ENCODE measurements at places on chromosomes 16 and 17.

DNA sequence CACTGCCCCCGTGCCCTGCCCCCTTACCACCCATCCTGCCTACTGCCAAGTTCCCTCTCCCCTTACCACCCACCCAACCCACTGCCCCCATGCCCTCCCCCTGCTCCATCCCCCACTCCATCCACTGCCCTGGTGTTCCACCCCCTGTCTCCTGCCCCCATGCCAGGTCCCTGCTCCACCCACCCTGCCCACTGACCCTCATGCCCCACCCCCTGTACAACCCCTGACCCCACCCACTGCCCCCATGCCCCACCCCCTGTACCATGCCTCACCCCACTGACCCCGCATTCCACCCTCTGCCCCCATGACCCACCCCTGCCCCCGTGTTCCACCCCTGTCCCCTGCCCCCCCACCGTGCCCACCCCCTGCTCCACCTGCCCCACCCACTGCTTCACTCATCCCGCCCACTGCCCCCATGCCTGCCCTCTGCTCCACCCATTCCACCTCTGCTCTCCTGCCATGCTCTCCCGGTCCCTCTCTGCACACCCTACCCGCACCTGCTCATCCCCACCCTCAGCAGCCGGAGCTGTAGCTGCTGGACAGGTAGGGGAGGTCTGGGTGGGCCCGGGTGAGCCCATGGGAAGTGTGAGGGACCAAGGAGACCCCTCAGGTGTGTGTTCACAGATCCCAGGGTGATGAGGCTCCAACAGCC, 7.4 kb upstream of the FN3KRP start:
- no peak for DNase-seq

GRCh38 chr16:67245674-67246080, 1.6 kb downstream of the FHOD1 start:
- DNase-seq, result no peak

- DNase-seq, result no peak
These were observed 62.4 kb upstream of the AKTIP start for GRCh38 chr16:53565296-53565863.

GRCh38 chr16:3625911-3626732, 14.7 kb upstream of the SLX4 start:
- DNase-seq, result no peak

DNA sequence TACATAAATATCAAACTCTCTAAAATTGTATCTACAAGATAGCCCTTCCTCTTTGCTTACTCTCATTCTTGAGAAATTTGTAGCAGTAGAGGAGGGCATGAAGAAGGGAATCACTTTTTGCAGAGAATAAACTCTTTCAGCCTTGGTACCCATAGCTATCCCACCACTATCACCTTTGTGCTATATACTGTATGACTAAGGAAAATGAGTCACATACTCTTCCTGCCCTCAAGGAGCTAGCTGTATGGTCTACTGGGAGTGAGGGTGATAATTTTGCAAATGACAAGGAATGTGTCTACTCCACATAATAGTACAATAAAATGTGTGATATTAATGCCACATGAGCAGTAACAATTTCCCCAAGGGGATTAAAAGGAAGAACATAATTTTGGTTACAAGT, 184.6 kb upstream of the WSB1 start:
- DNase-seq, result no peak

GRCh38 chr16:4060009-4060408, 56.2 kb downstream of the ADCY9 start:
- no peak for DNase-seq

DNA sequence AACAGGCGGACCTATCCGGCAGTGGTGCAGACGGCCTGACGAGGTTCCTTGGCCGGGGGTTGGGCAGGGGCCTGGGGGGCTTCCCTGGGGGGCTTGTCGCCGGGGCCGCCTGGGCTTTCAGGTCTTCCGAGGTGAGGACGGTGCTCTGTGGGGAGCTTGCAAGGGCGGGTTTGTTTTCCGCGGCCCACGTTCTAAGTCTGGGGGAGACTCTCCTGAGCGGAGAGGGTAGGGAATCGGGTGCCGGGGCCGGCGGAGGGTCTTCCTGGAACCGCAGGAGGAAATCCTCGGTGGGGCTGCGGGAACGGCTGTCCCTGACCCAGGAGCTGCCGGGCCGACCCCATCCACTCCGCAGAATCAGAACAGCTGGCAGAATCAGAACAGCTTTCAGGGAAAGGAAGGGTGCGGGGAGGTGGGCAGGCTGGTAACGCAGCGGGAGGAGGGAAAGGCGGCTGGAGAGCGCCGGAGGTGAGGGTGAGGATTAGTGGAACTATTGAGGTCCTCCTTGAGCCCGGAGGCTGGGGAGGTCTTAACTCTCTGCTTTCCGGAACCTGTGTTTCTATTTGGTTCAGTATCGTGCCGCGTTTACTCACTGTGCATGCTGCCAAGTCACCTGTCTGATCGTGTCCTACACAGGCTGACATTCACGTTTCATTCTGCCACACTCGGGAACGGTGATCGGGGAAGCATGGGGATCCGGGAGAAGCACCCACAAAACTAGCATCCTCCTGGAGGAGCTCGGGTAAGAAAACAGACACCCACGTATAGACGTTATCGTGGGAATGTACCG, 28.9 kb downstream of the CPSF4L start:
- DNase-seq, result no peak

- no peak for DNase-seq
These were observed 46.7 kb downstream of the RTN4RL1 start for GRCh38 chr17:1978396-1978949.

- peak; percentile 15 for DNase-seq
These were observed 56.3 kb downstream of the IL21R start for GRCh38 chr16:27458258-27458657.

GRCh38 chr17:30831663-30832437, at the start of gene ATAD5:
Gene ATAD5, plus strand, starts transcription at chr17:30831966. Its CDS starts 382 bp downstream, at chr17:30832348.
- DNase-seq, result peak; percentile 86

- no peak for DNase-seq
These were observed 138.1 kb downstream of the PARN start for GRCh38 chr16:14491861-14492529.

DNA sequence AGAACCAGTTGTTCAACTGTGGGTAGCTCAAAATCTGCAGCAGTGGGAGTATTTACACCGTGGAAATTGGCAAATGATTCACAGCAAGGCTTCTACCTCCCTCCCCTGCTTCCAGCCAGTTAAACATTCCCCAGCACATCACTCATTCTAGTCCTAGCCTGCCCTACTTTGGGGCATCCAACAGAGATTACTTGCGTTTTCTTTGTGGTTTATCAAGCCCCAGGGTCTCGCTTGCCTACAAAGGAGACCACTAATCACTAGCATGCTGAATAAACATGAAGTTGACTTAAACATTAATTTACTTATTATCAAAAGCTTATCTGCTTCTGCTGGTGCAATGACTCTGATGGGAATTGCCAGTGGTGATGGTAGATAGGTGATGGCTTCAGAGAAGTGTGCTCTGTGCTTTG, 94.5 kb downstream of the MARF1 start:
- DNase-seq, result no peak

DNA sequence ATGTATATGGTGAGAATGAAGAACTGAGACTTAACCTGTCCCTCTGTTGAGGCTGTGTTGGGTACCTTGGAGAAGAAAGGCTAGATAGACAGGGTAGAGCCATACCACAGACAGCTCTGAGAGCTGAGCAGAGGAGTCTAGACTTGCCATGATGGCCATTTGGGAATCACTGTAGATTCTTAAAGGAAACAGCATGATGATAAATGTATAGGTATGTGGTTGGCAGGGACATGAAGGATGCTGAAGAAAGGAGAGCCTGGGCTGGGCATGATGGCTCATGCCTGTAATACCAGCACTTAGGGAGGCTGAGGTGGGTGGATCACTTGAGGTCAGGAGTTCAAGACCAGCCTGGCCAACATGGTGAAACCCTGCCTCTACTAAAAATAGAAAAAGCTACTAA, 114.4 kb upstream of the HAS3 start:
- DNase-seq, result no peak

GRCh38 chr17:13002761-13003453, 14.9 kb downstream of the ELAC2 start:
- DNase-seq, result peak; percentile 50

- DNase-seq, result no peak
These were observed 36.4 kb downstream of the TXNDC11 start for GRCh38 chr16:11706180-11706742.

GRCh38 chr17:67500261-67500660, 123.2 kb downstream of the PITPNC1 start:
- DNase-seq, result no peak

GRCh38 chr17:50956750-50957523, 90.8 kb upstream of the TOB1 start:
- peak; percentile 72 for DNase-seq

- DNase-seq, result no peak
These were observed 4.1 kb downstream of the SLC16A5 start for GRCh38 chr17:75091855-75092327.

DNA sequence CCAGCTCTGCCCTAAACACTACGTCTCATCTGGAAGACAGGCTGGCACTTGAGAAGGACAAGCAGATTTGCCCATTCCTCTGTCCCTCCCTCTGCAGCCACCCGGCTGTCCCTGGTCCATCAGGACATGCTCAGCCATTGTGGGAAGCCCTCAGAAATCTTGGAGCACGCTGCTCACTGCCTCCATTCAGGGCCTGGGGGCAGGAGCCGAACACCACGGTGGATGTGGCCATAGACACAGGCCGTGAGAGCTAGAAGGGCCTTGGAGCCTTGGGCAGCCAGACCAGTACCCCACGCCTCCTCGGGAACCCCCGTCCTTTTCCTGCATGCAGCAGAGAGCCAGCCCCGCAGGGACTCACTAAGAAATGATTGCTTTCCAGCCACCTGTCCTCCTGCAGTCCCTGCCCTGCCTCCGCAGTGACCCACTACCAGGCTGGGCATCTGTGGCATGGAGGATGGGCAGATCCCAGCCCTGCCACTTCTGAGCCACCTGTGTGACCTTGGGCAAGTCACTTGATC, 3.4 kb downstream of the DOC2A start:
- DNase-seq, result no peak

DNA sequence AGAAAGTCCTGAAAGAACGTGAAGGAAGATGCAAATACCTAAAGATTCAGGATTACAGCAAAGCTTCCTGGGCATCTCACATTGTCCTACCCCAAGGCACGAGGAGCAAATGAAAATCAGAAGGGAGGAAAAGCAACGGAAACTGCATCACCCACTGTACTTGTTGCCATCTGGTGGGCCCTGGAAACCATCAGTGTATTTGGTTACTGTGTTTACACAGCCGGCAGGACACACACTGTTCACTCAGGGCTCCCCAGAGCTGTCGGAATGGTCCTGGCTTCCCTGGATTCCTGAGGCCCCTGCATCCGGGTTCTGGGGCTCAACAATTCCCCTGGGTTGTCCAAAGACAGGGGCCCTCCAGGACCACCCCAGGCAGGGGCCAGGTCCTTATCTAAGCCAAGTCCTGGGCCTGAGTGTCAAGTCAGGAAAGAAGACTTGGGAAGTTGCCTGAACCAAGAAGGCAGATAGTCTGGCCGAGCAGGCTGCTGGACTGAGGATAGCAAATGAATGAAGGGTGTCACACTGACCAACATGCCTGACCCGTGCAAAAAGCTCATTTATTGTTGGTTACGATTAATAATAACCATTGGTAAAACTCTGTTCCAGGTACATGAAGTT, 52.8 kb downstream of the SOX9 start:
- DNase-seq, result no peak

DNA sequence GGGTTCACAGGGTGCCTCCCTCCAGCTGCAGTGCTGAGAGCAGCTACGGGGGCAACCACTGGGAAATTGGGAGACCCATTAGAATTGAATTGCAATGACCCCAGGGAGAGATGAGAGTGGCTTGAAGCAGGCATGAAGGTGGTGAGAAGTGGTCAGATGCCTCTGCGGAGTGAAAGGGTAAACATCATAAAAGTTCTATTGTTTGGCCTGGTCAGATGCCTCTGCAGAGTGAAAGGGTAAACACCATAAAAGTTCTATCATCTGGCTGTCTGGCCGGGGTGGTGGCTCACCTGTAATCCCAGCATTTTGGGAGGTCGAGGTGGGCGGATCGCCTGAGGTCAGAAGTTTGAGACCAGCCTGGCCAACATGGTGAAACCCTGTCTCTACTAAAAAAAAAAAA, 53.5 kb downstream of the TNFRSF13B start:
- no peak for DNase-seq

- no peak for DNase-seq
These were observed 700 bp downstream of the UBN1 start for GRCh38 chr16:4847774-4848587.

DNA sequence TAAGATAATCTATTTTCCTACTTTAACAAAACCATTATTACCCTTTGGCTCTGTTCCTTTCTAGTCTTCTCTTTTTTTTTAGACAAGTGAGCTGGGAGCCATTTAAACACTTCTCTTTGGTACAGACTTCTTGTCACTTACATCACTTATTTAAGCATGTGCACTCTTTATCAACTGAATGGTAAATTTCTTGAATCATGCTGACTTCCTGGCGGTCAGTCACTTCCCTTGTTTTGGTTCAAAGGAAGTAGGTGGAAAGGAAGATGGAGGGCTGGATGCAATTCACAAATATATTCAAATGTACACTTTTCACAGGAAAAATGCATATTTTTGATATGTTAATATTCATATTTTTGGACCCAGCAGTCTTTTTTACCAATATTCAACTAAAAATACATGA, 97.1 kb downstream of the ITFG1 start:
- DNase-seq, result no peak

DNA sequence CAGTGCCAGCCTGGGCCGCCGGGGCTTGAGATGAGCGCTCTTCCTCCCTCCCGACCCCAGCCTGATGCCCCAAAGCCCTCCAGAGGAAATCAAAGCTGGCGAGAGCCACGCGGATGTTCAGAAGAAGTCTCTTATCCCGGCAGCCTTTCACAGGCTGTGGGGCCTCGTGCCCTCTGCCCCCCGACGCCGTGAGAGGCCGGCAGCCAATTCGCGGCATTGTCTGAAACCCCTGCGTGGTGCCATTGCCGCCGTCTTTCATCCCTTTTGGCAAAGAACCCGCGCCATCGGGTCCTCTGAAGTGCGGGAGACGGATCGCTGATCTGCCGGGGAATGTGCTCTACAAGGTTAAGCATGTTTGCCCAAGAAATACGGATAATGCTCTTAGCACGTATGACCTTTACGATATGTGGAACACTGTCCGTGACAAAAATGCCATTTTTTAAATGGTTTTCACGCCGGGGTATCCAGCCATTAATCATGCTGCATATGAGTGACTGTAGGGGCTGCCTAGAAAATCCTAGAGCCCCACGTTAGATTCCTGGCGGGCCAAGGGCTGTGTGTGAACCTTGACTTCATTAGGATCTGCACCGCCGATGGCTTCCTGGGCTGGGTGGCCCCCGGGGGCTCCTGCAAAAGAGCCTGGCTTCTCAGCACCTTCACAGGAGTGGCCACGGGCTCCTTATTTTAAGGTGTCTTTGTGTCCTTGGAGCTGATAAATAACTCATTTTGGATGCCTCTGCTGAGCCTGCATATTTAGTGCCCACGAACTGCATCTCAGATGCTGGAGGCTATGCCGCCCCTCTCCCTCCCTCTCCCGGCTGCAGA, 165.1 kb upstream of the TNRC6C start:
- DNase-seq, result no peak

DNA sequence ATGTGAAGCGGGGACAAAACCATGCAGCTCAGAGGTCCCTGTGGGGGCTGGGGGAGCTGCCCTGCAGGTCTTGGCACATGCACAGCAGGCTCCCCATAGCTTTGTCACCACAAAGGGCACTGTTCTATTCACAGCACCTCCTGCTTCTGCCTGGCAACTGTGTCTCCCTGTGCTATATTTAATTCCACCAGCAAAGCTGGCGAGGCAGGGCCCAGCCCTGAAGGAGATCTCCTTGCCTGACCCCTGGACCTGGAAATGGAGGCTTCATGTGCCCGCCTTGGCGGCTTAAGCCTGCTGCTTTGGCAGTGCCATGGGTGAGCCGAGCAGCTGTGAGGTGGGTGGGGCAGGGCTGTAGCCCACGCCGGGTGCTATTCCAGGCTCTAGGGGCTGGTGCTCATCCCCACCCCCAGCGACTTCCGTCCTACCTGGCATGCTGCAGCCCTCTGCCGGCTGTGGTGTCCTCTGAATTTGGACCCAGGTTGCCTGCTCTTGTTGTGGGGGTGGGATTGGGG, 6.8 kb downstream of the LDHD start:
- no peak for DNase-seq

Data from activated T-cell treated with anti-CD3 and anti-CD28 coated beads, Interleukin-2, amount 50 U/mL, for 1 hour (primary cell).